ENCODE measurements at places on chromosomes 1 and 21. TPM values are rescaled to one million over a fixed set of nuclear protein-coding genes. Genes with fewer than 3 reads are reported as not detected.

TFF2 gene
- total RNA-seq: not detected

DNA sequence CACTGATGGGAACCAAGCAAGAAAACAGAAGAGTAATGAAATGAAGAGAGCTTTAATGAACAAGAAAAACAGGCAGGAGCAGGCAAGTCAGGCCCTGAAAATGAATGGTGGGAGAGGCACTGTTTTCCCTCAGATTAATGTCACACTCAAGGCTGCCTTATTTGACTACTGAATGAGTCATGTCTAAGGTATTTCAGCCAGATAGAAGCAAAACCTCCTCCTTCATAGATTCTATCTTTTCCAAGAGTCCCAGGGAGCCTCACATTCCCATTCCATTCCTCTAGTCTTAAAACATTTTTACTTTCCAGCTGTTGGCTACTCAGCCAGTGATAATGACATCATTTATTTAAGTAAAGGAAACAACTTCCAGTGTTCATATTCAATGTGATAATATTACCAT is 228.4 kb upstream of the NRIP1 start:
- DNase-seq: peak; percentile 71

- no peak for DNase-seq
Observed at GRCh38 chr1:117398957-117399356, 31.7 kb downstream of the MAN1A2 start.

DNA sequence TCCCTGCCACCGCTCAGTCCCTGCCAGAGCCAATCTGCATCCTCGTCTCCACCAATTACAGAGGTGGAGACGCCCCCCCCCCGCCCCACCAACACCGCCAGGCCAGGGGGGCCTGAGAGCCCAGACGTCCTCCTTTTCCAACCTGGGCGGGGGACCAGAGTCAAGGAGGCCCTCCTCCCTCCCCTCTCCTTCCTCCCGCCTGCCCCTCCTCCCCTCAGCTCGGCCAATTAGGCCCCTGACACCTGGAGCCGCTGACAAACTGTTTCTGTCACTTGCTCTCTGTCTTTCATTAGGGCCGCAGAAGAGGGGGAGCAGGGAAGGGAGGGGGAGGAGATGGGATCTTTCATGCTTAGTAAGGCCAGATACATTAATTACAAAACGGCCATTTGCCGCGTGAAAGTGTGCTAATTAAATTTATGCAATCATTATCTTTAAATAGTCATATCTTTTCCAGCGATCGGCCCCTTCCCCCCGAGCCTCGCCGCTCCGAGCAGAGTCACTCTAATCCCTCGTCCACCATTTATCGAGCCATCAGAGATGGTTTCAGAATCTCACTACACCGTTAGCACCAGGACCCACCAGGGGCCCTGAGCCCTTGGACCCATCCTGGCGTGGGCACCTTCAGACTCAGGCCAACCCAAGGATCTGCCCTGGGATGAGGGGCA is 94.7 kb downstream of the PAX7 start:
- no peak for DNase-seq

GRCh38 chr1:172270605-172271004 is 149.9 kb upstream of the C1orf105 start:
- peak; percentile 21 for DNase-seq

- DNase-seq: peak; percentile 87
Observed at GRCh38 chr1:248926401-248927182, 20.6 kb downstream of the PGBD2 start.

- DNase-seq: no peak
Observed at GRCh38 chr1:41708332-41708731, 210.4 kb downstream of the HIVEP3 start.

FHAD1 gene
- total RNA-seq: not detected

- DNase-seq: peak; percentile 86
Observed at GRCh38 chr1:58618303-58618702, 41.3 kb upstream of the TACSTD2 start.

GRCh38 chr21:29074783-29075182 is 1.3 kb upstream of the CCT8 start:
- DNase-seq: no peak

- no peak for DNase-seq
Observed at GRCh38 chr21:14773777-14774345, 227.7 kb upstream of the SAMSN1 start.

MAP10 gene
- total RNA-seq: 0.60 TPM

SPOCD1 gene
- 36.2 TPM for total RNA-seq

IFNLR1 gene
- total RNA-seq: not detected

PERM1 gene
- total RNA-seq: not detected

- no peak for DNase-seq
Observed at GRCh38 chr1:180155182-180155682, 563 bp downstream of the QSOX1 start.

S100A7 gene
- total RNA-seq: not detected

THEM5 gene
- total RNA-seq: not detected

GRCh38 chr1:92444351-92444750 is 42.4 kb downstream of the GFI1 start:
- peak; percentile 12 for DNase-seq

DNA sequence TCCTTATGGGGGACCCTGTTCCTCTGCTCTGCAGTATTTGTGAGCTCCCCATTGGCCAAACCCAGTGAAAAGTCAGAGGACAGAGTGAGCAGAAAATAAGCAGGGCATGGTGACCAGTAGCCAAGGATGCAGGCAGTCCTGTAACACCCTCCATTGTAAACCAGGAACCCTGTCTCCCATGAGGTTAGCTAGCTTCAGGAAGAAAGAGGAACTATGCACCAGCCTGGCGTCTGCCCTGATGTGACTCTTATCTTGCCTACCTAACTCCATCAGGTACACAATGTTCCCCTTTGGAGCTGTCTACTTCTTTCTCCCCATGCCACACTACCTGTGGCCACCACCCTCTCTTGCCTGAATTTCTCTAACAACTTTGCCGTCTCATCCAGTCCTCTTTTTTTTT is 119.2 kb downstream of the LRIG2 start:
- DNase-seq: no peak

FCMR gene
- total RNA-seq: 1.3 TPM

GRCh38 chr1:82487778-82488177 is 687.0 kb downstream of the ADGRL2 start:
- DNase-seq: no peak

HCRTR1 gene
- total RNA-seq: not detected

CDCA8 gene
- 18.9 TPM for total RNA-seq

MANEAL gene
- total RNA-seq: 9.6 TPM

TARDBP gene
- total RNA-seq: 156 TPM

DNA sequence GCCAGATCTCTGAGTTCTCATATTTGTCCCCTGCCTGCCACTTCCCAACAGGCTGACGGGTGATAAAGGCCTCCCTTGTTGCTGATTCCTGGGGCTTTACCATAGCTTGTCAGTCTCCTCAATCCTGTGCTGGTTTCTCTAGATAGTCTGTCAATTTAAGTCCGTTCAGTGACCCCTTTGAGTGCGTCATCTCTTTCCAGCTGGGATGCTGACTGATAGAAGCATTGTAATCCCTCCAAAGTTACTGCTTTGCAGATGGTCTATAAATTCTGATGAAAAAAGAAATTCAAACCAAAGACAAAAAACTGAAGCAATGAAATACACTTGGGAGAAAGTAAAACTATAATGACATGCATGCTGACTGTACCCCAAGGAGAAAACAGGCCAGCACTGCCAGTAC is 28.3 kb downstream of the RHOU start:
- no peak for DNase-seq

Measured in HFFc6 (cell line).